ENCODE measurements at places on chromosomes 16 and 17.

DNA sequence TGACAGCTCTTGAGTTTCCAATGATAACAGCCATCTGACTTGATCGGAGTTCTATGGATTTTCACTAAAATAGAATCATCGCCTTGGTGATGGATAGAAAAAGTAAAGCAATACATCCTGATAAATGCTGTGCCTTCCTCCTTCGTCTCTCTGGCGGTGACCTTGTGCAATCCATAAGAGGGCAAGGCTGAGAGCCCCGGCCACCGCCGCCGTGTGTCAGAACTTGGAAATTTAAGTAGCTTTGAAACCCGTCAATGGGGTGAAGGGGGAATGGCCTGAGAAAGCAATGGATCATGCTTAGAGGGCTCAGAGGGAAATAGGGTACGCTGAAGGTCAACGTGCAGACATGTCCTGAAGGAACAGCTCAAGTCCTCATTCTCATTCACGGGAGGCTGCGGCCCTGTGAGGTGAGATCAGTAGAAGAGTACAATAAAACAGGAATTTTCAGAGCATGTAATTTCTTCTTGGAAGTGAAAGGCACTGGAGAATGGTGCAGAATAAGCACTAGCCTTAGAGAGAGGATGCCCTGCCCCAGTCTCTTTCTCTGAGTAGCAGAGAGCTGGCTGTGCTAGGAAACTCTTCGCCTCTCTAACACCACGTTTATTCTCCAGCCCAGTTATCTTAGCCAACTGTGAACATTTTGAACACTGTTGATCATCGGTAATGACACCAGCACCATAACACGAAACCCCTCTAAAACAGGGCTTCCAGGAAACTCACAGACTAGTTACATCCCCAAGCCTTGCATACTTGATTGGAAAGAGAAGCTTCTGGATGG lies 573.5 kb downstream of the WWOX start:
- DNase-seq, result no peak

- no peak for DNase-seq
These were observed 69.5 kb downstream of the PARN start for GRCh38 chr16:14560523-14560922.

DNA sequence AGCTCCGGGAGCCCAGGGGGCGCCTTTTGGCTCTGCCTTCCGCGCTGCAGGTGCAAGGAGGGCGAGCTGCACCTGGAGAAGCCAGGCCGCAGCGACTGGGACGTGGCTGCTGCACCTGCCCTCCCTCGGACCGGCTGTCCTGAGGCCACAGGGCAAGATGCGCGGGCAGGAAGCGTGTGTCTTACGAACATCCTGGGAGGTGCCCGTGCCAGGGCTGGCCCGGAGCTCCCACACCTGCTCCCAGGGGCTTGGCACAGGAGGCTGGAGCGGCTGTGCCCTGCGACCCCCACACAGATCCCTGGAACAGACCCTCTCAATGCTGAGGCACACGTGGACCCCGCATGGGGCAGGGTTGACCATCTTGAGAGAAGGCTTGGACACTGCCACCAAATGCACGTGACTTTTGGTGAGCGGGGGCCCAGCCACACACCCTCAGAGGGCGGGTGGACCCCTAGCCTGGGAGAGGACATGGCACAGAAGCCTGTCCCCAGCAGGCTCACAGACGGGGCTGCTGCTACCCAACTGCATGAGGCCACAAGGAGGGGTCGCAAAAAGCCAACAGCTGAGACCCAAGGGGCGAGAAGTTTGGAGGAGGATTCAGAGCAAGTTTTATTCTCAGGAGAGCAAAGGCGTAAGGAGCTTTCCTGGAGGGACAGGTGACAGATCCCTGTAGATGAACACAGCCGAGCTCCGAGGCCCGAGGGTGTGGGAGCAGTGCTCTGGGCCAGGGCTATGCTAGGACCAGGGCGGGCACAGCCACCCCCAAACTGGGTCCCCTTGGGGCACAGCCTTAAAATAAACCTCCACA lies 11.4 kb downstream of the NDUFAF8 start:
- DNase-seq, result no peak

DNA sequence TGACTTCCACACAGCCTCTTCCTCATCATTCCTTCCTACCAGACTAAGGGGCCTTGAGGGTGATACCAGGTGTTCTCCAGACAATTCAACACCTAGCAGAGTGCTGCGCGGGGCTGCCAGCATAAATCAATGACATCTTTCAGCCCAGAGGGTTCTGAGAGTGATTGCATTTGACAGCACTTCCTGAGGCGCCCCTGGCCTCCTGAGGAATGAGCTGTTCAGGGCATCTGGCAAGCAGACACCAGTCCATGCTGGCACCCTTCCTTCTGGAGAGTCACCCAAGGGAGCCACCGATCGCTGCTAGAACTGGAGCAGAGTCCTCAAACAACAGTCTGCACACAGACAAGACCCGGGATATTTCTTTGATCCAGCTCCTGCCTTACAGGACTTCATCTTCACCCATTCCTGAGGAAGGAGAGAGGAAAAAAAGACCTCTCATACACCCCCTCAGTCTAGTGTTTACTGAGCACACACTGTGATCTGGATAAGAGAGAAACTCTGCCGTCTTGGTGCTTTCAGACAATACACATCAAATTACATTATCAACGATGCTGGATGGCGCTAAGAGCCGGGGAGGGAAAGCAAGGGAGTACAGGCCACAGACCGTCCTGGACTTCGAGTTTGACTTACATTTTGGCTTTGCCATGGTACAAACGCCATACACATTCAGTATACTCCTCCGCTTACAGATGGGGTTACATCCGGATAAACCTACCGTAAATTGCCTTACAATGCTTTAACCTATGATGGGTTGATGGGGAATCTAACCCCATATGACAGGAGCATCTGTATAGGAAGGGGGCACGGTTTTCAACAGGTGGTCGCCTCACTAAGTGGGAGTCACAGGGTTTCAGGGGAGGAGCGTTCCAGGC lies 23.0 kb downstream of the NPTX1 start:
- no peak for DNase-seq

DNA sequence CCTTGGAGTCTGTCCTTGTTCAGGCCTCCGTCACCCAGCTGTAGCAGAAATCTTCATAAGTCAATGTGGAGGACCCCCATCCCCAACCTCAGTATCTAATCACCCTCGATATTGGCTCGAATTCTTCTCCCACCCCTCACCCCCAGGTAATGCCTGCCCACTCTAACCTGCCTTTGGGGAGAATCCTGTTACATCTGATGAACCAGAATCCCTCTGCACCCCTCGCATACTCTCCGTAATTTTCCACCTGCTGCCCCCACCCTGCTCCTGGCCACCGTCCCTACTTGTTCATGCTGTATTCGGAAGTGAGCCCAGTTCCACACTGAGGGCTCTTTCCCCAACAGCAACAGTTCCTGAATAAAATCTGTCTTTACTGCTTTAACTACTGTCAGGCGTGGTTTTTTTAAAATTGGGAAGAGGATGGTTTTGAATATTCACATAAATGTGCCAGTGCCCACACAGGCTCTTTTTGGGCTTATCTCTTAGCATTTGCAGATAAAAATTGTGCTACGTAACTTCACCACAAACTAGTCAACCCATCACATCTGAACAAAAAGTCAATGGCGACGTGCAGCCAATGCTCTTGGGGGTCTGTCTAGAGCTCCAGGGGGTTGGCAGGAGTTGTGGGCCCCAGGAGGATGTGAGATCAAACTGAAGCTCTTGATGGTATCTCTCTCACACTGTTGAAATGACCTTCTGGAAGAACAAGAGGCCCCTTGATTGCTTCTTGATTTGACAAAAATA lies 73.7 kb downstream of the NETO2 start:
- no peak for DNase-seq

DNA sequence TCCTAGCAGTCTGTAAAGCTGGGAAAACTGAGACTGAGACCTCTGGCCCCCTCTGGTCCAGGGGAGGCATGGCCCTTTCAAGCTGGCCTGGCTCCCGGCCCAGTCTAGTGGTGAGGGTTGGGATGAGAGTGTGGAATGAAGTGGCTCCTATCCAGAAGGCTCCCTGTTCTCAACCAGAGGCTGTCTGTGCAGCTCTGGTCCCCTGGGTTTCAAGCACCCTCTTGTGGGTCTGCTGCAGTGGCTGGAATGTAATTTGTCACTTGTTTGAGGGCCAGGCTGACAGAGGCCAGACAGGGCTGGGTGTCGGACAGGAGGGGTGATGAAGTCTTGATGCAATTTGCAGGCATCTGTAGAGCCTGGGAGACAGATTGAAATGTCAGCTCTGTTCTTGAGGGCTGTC lies 22.1 kb upstream of the PHF12 start:
- DNase-seq, result no peak

- no peak for DNase-seq
These were observed 12.0 kb downstream of the APPBP2 start for GRCh38 chr17:60514053-60514452.
